NCI-H1105 treated with DMSO at 0.1 percent for 48 hours (cell line): ENCODE measurements at places on chromosomes 3 and 15.
A peak's percentile ranks its signal among the peaks of the same experiment; 100 is the strongest.

DNA sequence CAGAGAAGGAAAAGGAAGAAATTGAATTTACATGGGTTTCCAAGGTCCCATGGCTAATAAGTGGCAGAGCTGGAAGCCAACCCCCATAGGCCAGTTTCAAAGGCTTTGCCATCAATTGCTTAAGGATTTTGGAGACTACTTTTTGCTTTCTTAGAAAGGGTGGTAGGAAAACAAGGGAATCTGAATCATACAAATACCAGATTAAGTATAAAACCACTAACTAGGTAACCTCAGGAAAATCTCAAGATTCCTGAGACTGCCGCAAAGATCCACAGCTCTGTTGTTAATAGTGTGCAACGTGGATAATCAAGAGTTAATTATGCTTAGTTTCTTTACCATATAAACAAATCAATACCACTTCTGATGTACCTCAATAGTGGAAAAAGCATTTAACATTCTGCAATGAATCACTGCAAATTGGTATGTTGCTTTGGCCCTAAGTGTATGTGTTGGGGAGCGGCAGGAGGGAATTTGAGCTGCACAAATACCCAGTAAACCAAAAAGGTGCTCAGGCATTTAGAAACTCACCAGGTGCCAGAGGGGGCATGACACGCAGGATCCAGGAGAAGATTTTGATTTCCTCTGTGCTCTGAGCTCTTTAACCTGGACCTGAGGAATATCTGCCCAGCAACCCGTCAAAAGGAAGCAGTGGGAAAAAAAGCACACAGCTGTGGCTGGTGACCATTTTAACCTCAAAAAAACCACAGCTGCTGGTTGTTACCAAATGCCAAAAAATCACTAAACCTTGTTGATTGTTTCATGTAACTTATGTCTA is 22.0 kb downstream of the AADAC start:
- DNase-seq: no peak

- no peak for DNase-seq
Measured at GRCh38 chr15:73686781-73687256, 2.6 kb downstream of the CD276 start.

GRCh38 chr3:14305324-14305723 is 97.1 kb upstream of the SLC6A6 start:
- no peak for DNase-seq

- no peak for DNase-seq
Measured at GRCh38 chr3:15889936-15890335, 92.2 kb upstream of the ANKRD28 start.

DNA sequence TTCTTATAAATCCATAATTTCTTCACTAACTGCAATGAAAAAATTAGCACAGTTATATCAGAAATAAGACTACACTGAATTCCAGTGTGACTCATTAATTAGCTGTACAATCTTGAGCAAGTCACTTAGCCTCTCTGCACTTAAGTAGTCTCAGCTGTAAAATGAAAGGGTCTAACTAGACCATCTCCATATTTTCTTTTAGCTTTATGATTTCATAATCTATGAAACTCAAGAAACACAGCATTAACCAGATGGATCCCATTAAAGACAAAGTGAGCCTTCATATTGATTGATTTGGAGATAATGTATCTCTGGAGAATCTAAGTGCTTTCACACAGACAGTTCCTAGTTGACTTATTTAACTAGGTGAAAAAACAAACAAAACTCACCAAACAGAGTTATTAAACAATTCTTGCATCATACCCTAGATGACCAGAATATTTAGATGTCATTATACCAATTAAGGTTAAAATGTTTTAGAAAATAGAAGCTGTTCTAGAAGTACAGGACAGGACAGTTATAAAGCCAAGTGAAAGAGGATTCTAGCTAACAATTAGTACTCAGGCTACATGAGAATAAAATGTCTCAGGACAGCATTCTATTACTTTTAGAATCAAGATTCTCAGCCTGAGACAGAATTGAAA is 11.2 kb downstream of the CSNK1G1 start:
- DNase-seq: no peak

DNA sequence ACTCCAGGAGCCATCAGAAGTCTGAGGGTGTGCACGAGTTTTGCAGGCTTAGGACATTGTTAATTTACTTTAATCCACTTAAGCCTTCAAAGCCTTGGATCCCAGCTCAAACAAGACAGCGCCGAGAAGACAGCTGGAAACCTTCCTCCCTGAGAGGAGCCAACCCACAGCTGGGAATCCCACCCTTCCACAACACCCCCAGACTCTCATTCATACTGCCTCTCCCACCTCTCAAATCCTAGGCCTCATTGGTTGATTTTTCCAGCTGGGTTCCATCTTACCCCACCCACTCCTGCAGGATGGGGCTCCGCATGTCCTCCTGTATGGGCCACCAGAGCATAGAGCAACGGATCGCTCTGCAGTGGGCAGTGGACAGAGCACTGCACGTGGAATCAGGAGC is 80.4 kb downstream of the SEMA5B start:
- no peak for DNase-seq

GRCh38 chr3:197002701-197003454 is 26.7 kb downstream of the MELTF start:
- no peak for DNase-seq

- DNase-seq: no peak
Measured at GRCh38 chr3:167733961-167734497, 663 bp downstream of the PDCD10 start.

DNA sequence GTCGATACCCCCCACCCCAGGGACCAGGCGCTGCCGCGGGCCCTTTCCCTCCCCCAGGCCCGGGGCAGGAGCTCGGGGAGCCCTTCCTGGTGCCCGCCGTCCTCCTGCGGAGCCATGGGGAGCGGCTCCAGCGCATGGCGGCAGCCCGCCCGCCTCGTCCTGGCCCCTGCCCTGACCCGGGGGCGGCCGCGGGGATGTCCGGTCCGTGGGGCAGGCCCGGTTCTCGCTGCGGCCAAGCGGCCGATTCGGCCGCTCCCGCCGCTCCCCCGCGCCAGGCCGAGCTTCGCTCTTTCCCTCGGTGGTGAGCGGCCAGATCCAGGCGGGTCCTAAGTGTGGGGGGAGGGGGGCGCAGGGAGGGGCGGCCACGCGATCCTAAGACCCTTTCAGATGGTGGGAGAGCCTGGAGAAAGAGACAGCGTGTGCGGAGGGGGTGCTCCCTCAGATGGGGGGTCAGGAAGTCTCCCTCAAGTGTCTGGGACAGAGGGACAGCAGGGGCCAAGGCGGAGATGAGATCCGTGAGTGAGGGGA is 1.3 kb downstream of the NEIL1 start:
- DNase-seq: no peak

GRCh38 chr3:14423197-14423743 is 20.9 kb downstream of the SLC6A6 start:
- no peak for DNase-seq

- no peak for DNase-seq
Measured at GRCh38 chr15:101444015-101444414, 45.5 kb downstream of the PCSK6 start.

DNA sequence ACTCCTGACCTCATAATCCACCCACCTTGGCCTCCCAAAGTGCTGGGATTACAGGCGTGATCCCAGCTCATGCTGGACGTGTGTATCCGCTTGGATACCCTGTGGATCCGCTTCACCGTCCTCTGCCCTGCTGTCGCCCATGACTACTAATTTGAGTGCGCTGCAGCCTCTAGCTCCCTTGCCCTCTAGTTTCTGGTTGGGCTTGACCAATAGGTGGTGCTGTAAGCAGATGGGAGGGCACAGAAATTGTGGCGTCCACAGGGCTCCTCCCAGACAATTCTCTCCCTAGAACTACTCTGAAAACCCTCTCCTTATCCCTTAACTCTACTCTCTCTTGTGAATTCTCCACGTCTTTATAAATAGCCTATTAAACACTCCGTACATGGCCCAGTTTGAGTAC is 36.2 kb downstream of the ZPLD1 start:
- DNase-seq: no peak

- DNase-seq: no peak
Measured at GRCh38 chr15:78103406-78104118, 11.2 kb downstream of the SH2D7 start.

GRCh38 chr3:47261301-47261700 is 21.3 kb downstream of the KIF9 start:
- no peak for DNase-seq

- DNase-seq: no peak
Measured at GRCh38 chr15:96328877-96329195, 1.7 kb upstream of the NR2F2 start.

GRCh38 chr15:71386448-71387236 is 271.4 kb downstream of the THSD4 start:
- DNase-seq: peak; percentile 27

DNA sequence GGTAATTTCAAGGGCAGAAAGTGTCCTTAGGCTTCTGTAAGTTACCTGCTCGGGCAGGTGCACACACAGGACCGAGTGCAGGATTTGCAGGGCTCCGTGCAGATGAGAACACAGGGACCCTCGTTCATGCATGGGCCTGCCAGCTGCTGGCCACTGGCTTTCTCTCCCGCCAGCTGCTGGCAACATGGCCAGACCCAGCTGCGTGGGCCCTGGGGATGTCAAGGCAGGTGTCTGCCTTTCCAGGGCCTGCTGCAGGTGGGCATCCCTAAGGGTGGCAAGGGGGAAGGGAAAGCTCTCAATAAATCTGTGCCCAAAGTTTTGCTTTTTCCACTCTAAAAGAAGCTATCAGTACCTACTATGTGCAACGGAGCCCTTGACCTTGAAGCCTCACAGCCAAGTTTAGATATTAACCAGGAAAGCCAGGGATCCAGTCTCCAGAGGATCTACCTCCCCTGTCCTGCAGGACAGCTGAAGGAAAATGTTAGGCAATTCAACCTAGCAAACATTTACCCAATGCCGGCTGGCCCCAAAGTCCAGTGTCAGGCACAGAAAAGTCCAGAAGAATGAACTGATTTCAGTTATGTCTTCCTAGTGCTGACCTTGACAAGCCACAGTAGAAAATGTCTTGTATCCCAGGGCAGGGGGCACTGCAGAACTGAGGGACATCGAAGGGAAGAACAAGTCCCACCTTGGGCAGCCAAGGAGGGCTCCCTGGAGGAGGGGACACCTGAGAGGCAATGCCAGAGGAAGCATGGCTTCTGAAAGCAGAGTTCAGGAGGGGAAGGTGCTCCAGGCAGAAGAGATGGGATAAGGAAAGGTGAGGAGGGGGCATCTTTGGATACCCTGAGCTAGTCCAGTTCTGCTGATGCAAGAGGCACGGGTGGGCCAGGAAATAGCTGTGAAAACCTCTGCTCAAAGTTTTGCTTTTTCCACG is 26.4 kb downstream of the NUP210 start:
- DNase-seq: no peak

DNA sequence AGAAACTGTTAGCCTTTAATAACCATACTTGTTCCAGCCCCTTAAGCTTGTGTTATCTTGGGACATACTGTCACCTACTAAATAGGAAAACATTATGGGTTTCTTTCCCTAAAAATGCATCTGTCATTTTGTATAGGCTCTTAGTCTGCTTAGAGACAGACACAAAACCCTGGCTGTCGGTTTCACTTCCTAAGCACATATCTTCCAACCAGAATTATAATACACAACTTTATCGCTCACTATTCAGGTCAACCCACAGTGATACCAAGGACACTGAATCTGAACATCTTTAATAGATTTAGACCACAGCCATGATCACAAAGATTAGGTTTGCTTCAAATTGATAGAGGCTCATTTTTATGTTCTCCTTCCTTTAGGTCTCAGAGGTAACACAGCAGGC is 111.8 kb downstream of the CFAP20DC start:
- no peak for DNase-seq

DNA sequence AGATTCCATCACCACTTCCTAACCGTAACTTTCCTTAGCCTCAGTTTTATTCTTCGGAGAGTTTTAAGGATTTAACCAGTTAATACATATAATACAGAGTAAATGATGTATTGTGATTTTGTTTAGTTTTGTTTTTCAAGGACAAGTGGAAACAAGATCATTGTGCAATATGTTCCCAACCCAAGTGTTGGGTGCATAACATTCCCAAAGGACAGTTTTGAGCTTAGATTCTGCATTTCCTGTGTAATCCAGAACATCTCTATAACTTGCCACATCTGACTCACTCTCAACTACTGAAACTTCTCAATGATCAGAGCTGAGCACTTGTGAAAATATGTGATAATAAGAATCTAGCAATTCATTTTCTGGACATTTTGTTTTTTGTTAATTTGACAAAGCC is 466.1 kb upstream of the PPP2R3A start:
- no peak for DNase-seq

- no peak for DNase-seq
Measured at GRCh38 chr3:104198131-104198530, 1168.6 kb upstream of the ALCAM start.

DNA sequence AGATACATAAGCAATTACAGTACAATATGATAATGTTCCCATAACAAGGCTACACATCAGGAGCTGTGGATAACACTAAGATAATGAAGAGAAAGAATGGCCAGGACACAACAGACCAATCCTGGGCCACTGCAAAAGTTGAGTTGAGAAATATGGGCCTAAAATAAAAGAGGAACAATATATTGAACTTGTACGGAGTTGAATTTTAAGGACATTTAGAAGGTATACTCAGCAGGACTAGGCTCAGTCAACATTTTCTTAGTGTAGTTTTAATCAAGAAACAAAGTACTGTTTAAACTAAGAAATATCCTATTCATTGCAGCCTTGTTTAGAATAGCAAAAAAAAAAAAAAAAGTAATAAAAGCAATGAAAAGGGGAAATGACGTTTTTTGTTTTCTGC is 24.3 kb downstream of the HERC1 start:
- DNase-seq: no peak

- no peak for DNase-seq
Measured at GRCh38 chr3:53850895-53851294, 4.5 kb downstream of the IL17RB start.

- no peak for DNase-seq
Measured at GRCh38 chr3:146921693-146922092, 316.5 kb upstream of the PLSCR5 start.

- DNase-seq: no peak
Measured at GRCh38 chr3:141371882-141372281, 3.6 kb downstream of the ZBTB38 start.
